ENCODE measurements at places on chromosomes 13 and 19. TPM values are rescaled to one million over a fixed set of nuclear protein-coding genes. Genes with fewer than 3 reads are reported as not detected.

Gene CDX2
- not detected for total RNA-seq

Gene SHD
- not detected for total RNA-seq

Gene WASF3
- total RNA-seq, result 23.0 TPM

Gene ZNF99
- total RNA-seq, result not detected

Gene ZFP30
- 19.9 TPM for total RNA-seq

Gene ATP1A3
- total RNA-seq, result 0.13 TPM

Gene SLC10A2
- total RNA-seq, result not detected

Gene DKKL1
- not detected for total RNA-seq

Gene TNFSF9
- total RNA-seq, result 0.40 TPM

Gene DYRK1B
- total RNA-seq, result 15.6 TPM

Gene ZNF320
- total RNA-seq, result 7.8 TPM

Gene MATK
- total RNA-seq, result 0.29 TPM

Gene CABP5
- not detected for total RNA-seq

Gene ZBTB45
- total RNA-seq, result 10.2 TPM

Gene DNAJC3
- total RNA-seq, result 96.9 TPM

Gene PRSS57
- not detected for total RNA-seq

Gene PLVAP
- total RNA-seq, result 3.6 TPM

Gene PSG3
- not detected for total RNA-seq

Gene SYCN
- total RNA-seq, result not detected

Gene TMEM221
- total RNA-seq, result not detected

Gene OR10H1
- total RNA-seq, result not detected

Gene SIGLEC10
- total RNA-seq, result not detected

Gene MAP2K7
- total RNA-seq, result 11.7 TPM

Gene ZNF543
- total RNA-seq, result 9.5 TPM

Gene MYADM
- total RNA-seq, result 34.5 TPM

Gene PLPPR3
- 0.40 TPM for total RNA-seq

Gene RNASEH2A
- total RNA-seq, result 31.0 TPM

Gene SLC6A16
- 1.3 TPM for total RNA-seq

Gene GRAMD1A
- total RNA-seq, result 71.5 TPM

Gene COX7A1
- 2.4 TPM for total RNA-seq

Gene FRY
- total RNA-seq, result 62.5 TPM

Gene ZNF20
- 2.2 TPM for total RNA-seq

Gene KANK3
- total RNA-seq, result 9.3 TPM

Gene OR7D2
- total RNA-seq, result 0.22 TPM

Gene FSTL3
- total RNA-seq, result 21.8 TPM

Gene KRTDAP
- not detected for total RNA-seq

Gene PLEKHF1
- 6.6 TPM for total RNA-seq

Gene ZNF154
- total RNA-seq, result 0.79 TPM

Gene PGLYRP1
- not detected for total RNA-seq

Gene KLK12
- total RNA-seq, result not detected

Gene PEG3
- 1.2 TPM for total RNA-seq

Gene PNMA8C
- not detected for total RNA-seq

Gene AMER2
- total RNA-seq, result not detected

Gene ATXN8OS
- total RNA-seq, result not detected

Gene PPM1N
- 1.5 TPM for total RNA-seq

Gene ANKRD24
- 0.13 TPM for total RNA-seq

Gene SULT2A1
- not detected for total RNA-seq

Gene C5AR2
- not detected for total RNA-seq

Gene IRGQ
- 28.9 TPM for total RNA-seq

Gene ATP12A
- total RNA-seq, result not detected

Gene NCR1
- not detected for total RNA-seq

Gene ADAMTSL5
- 0.53 TPM for total RNA-seq

Gene KCTD15
- total RNA-seq, result 70.5 TPM
